HCT116 (cell line): ENCODE measurements at places on chromosomes 1 and 21. TPM values are rescaled to one million over a fixed set of nuclear protein-coding genes. Genes with fewer than 3 reads are reported as not detected.

DNA sequence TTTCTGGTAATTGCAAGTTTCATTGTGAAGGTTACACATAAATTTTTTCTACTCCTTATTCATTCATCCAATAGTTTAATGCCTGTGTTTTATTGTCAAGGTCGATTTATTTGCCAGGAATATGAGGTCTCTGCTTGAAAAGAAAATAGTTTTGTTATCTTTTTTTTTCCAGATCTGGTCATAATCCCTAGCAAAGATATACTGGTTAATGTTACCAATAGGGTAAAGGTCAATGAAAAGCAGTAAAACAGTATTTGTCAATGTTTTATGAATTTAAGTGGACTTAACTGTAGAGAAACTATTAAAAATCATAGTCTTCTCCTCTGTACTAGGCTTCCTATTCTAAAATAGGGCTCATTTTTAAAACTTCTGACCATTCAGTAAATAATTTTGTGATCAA, 8.1 kb upstream of the FMO3 start:
- no peaks in the 10 kb centered on the region for H3K36me3 ChIP-seq
- DNase-seq = no peak
- no peak overlapping the region for H3K4me3 ChIP-seq

GRCh38 chr1:106268070-106268469, 788.4 kb upstream of the PRMT6 start:
- no peaks in the 10 kb centered on the region for H3K4me1 ChIP-seq
- no peak overlapping the region for H3K27ac ChIP-seq
- no peaks in the 10 kb centered on the region for H3K27me3 ChIP-seq
- peaks cover 3% of the 10 kb centered on the region; the same call in 1 of the 2 replicates for H3K36me3 ChIP-seq
- no peak for DNase-seq

DNA sequence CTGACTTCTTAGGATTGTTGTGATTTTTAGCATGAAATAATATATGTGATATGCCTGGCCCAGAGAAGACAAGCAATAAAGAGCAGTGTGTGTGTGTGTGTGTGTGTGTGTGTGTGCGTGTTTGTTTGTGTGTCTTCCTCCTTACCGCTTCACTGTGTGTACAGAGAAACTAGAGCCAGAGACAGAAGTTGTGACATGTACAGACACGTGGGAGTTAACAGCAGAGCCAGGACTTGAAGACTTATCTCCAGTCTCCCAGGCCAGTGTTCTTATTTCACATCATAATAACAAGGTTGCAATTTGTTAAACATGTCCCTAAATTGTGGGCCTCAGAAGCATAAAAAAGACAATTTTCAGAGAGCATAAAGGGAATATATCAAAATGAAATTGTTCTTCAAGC, 192.0 kb upstream of the JUN start:
- H3K36me3 ChIP-seq = no peaks in the 10 kb centered on the region
- H3K4me3 ChIP-seq = no peak overlapping the region
- no peak overlapping the region for H3K27ac ChIP-seq
- no peak for DNase-seq

DNA sequence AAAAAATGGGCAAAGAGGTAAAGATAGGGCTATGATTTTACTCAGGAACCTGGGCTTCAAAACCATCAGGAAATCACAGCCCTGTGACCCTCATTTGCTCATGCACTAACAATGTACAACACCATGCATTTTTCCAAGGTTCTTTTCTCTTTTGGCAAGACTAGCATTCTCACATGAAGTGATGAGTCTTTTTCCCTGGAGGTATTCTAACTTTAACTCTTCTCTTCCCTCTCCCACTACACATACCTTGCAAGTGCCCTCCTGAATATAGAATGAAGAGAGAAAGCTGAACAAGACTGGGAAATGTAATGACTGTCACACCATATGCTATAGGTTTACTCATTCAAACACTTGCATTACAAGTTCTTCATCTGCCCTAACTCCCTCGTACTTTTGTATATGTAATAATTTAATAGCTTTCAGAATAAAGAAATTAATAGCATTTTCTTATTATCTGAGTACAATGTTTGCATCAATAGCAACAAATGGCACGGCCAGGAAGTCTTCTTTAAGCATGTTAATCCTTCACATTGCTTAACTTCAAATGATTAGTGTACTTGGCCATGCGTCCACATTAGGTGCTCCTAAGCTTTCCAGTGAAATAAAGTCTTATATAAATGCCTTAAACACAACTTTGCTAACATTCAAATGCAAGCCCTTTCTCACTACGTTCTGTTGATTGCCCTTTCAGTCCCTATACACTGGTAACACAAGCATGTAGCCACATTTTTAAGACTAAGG, 1.8 kb downstream of the NIBAN1 start:
- DNase-seq = no peak
- H3K36me3 ChIP-seq = no peaks in the 10 kb centered on the region
- no peaks in the 10 kb centered on the region for H3K4me1 ChIP-seq
- no peaks in the 10 kb centered on the region for H3K27me3 ChIP-seq
- H3K4me3 ChIP-seq = no peak overlapping the region
- no peak overlapping the region for H3K27ac ChIP-seq

GRCh38 chr1:109770331-109771095, 6.8 kb upstream of the EPS8L3 start:
- no peak for DNase-seq
- H3K4me1 ChIP-seq = no peaks in the 10 kb centered on the region
- no peaks in the 10 kb centered on the region for H3K36me3 ChIP-seq
- no peak overlapping the region for H3K4me3 ChIP-seq
- no peaks in the 10 kb centered on the region for H3K27me3 ChIP-seq

Gene OR2L3
- not detected for total RNA-seq

Gene OR2T11
- total RNA-seq = not detected

Gene FAM43B
- total RNA-seq = not detected
